ENCODE measurements at places on chromosomes 2 and 18.

GRCh38 chr2:101809698-101810097 is 112.2 kb downstream of the MAP4K4 start:
- no peak for DNase-seq

GRCh38 chr2:128424406-128425171 is 105.9 kb upstream of the HS6ST1 start:
- DNase-seq: no peak

DNA sequence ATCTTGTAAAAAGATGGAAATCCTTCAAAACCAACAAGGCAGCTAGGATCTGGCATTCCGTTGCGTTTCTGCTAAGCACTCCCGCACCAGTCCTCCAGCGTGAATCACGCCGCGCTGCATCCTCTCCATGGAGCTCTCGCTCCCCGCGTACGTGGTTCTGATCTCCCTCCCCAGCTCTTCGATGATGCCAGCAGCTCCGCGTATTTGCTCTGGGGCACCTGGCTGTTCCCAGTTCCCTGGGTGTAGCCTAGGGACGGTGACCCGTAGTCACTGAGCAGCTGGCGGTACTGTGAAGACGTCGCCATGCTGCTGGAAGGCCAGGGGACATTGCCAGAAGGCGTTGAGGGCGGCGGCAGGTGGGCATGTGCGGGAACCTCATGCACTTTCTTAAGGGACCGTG is 407.5 kb downstream of the RNF144A start:
- no peak for DNase-seq

- no peak for DNase-seq
Observed at GRCh38 chr18:63683890-63684289, 18.9 kb upstream of the SERPINB11 start.

GRCh38 chr2:37173741-37174140 is 14.7 kb downstream of the SULT6B1 start:
- DNase-seq: no peak

DNA sequence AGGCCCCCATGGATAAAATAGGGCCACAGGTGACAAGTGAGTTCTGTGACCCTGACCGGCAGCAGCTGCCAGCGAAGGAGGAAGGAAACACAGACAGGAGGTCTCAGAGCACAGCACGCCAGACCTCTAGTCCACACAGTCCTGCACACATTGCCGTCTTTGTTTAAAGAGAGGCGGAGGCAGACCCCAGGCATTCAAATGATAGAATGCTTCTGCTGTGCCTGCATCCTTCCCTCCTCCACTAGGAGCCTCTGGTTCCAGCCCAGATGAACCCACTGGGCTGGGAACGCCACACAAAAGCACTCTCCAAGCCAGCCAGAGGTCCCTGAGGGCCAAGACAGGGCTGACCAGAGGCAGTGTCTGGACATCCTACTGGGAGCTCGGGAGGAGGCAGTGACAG is 118.7 kb downstream of the KLHL29 start:
- no peak for DNase-seq
